ENCODE measurements at places on chromosomes 6 and 20.

- DNase-seq: no peak
These were observed 17.2 kb upstream of the FAM50B start for GRCh38 chr6:3831761-3832530.

GRCh38 chr6:11770546-11771466, 7.8 kb downstream of the ADTRP start:
- no peak for DNase-seq

DNA sequence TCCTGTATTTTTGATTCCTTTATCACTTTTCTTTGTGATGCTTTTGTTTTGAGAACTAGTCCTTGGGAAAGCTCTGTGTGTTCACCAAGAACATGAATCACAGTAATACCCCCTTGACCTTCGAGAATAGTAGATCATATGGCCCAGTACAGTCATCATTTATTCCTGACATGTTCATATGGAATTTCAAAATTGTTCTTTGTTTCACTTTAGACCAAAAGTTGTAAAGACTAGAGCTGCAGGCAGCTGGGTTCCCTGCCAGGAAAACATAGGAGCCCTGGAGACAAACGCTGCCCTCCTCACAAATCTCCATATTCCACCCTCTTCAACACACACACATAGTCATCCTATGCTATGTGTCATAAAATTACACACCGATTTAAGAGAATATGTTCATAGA, 621.2 kb upstream of the EYS start:
- DNase-seq: no peak

- DNase-seq: no peak
These were observed 74.3 kb upstream of the MLN start for GRCh38 chr6:33877982-33878535.

DNA sequence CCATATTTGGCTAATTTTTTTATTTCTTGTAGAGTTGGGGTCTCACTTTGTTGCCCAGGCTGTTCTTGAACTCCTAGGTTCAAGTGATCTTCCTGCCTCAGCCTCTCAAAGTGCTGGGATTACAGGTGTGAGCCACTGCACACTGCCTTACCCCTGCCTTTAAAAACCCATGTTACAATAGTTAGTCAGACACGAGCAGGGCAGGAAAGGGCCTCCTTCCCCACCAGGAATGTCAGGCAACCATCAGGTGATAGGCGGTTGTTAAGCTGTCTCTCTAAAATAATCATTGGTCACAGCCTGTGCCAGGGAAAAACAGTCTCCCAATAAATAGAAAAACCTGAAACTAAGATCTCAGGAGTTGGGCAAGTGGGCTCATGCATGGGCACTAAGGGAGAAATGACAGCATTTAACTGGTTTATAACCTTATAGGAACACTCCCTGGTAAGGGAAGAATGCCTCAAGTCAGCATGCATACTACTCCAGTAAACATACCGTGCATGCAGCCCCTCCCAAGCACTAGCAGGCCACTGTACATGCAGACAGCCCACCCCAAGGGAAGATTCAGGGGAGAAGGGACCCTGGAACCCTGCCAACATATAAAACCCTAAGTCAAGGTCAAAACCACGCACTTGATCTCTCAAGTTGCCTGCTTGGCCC, 8.4 kb downstream of the OR2H2 start:
- no peak for DNase-seq

- DNase-seq: no peak
These were observed 400.3 kb downstream of the TFAP2A start for GRCh38 chr6:10014557-10014956.

- no peak for DNase-seq
These were observed 3.4 kb downstream of the TCFL5 start for GRCh38 chr20:62858058-62858830.

GRCh38 chr20:41224281-41224680, 86.9 kb downstream of the PLCG1 start:
- no peak for DNase-seq

DNA sequence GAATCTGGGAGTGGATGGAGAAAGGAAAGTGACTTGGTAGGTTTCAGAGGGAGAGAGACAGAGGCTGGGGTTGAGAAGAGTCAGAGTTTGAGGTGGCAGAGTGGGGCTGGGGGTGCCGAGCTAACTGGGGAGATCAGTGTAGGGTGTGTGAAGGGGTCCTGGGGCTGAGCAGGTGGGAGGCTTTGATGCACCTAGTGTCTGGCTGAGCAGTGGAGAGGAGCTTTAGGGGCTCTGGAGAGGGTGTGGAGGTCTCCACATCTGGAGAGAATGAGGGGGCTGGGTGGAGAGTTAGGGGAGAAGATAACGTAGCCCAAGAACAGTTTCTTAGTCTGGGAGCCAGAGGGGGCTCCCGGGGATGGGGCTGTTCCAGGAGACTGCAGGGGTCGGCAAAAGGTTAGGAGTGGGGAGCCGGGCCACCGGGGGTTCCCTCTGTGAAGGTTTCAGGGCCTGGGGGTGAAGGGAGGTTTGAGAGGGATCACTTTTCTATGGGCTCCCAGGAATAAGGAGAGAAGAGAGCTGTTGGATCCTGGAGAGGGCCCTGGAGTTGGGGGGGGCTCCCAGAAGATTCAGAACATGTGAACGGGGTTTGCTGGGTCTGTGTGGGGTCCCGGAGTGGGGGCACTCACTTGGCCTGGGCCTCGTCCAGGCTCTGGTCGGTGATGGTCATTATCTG, 797 bp downstream of the PBX2 start:
- DNase-seq: no peak

DNA sequence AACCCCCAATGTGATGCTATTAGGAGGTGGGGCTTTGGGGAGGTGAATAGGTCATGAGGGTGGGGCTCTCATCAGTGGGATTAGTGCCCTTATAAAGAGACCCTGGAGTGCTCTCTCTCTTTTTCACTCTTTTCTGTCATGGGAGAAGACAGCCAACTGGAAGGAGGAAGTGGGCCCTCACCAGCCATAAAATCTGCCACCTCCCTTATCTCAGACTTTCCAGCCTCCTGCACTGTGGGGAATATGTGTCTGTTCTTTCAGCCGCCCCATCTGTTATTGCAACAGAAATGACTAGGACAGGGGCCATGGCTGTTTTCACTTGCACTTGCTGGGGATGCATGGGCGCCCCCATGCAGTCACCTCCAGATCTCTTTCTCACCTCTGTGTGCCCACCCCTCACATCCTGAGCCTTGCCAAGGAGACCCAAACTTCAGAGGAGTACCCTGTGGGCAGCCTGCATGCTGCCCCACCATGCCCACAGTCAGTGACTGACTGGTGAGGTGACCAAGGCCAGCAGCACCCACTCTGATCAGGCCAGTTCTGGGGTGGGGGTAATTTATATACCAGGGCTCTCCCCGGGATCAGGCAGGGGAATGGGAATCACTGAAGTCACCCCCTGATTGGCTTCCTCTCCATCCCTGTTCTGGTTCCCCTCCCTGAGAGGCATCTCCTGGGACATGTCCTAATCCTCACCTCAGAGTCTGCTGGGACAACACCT, 118.4 kb downstream of the ANKRD60 start:
- DNase-seq: no peak

DNA sequence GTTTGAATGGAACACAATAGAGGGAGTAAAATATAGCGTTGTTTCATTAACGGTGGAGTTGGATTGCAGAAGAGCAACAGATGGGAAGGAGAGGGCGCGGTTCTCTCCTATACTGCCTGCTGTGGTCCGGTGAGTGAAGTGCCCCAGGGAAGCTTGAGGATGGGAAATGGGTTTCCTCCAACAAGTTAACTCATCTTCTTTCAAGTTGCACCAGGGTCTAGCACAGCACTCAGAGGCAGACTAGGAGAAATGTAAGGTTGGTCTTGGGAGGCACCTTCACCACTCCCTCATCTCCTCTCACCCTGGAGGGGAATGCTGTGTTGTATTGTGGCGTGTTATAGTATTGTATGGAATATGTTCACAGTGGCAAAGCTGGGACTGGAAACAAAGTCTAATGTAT, 96.9 kb upstream of the SLC24A3 start:
- DNase-seq: no peak

DNA sequence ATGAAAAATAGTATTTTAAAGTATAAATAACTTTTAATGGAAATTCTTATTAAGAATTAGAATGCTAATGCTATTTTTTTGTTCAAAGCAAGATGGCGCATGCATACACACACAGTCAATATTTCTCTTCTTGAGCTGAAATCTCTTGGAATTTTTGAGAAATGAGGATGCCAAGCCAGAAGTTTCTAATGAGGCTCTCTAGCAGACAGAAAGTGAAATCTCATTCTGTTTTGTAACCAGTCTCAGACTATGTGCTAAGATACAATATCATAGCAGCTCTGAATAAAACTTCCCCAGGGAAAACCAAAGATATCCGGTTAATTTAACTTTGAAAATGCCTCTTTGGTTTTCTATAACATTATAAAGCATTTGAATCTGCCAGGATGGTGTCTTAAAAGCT, 97.2 kb upstream of the HDAC2 start:
- no peak for DNase-seq

- DNase-seq: no peak
These were observed 59.3 kb downstream of the SHPRH start for GRCh38 chr6:145904868-145905267.

DNA sequence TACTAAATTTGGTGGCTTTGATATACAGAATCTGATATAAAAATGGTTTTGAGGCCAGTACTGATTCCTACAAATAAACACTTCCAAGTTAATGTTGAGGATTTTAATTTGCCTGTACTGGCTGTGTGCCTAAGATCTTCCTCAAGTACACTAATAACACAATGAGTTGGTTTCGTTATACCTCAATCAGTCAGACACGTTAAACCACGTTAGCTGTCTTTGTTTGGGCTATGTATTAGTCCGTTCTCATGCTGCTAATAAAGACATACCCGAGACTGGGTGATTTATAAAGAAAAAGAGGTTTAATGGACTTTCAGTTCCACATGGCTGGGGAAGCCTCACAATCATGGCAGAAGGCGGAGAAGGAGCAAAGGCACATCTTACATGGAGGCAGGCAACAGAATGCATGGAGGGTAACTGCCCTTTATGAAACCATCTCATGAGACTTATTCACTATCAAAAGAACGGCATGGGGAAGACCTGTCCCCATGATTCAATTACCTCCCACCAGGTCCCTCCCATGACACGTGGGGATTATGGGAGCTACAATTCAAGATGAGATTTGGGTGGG, 46.2 kb downstream of the NT5E start:
- no peak for DNase-seq

DNA sequence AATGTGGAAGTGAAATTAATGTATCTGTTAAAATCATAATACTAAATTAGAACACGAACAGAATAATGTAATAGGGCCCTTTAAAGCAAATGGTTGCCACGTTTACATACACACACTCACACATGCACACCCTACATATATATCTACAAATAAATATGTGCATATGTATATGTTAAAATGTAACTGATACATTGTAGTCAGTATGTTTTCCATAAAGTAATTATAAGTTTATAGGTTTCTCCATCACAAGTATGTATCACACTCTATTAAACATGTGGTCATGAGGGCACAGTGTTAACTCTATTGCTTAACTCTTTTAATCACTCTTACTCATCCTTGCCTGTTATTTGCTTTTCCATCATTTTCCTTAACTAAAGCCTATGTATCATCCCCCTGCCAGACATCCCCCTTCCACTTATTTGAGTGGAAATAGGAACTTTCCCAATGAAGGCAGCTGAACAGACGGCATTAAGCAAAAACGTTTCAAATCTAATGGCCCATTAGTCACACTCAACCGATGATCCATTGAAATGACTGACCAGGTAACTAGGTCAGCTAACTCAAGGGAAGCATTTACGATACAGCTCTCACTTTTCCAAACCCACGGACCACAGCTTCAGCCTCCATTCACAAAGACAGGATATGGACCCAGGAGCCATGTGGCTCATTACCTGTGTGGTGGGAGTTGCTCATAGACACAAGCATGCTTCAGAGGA, 89.3 kb downstream of the HAO1 start:
- DNase-seq: no peak

- no peak for DNase-seq
These were observed 144.6 kb upstream of the TMEM170B start for GRCh38 chr6:11392778-11393507.

DNA sequence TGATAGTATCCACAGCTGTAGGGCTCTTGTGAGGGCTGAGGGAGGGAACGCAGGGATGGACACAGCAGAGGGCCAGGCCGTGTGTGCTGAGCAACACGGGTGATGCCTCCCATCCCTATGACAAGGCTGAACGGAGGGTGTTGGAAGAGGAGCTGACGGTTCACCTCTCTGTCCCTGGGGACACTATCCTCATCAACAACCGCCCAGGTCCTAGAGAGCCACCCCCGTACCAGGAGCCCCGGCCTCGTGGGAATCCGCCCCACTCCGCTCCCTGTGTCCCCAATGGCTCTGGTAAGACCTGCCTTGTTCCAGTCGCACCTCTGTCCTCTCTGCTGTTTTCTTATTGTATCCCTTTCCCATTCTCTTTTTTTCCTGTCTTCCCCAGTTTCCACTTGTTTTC, 10.1 kb downstream of the DDR1 start:
- no peak for DNase-seq

GRCh38 chr6:6942831-6943230, 164.9 kb upstream of the RREB1 start:
- DNase-seq: no peak

GRCh38 chr6:160030103-160030502, 61.2 kb downstream of the IGF2R start:
- no peak for DNase-seq

DNA sequence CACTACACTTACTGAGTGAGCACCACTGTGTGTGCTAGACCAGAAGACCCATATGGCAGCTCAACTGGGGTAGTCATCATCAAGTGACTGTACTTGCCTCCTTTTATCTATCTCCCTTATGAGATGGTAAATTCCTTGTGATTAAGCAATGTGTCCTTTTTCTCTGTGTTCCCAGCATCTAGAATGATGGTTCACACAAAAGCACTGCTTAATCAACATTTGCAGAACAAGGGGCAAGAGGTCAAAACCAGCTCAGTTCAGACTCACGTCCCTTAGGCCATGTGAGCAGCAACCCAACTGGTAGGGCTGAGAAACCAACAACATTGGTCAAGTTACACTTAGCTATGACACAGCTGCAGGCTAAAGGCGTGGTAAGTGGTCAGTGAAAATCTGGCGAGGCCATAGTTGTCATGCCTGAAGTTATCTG, 10.0 kb downstream of the TRAM2 start:
- DNase-seq: no peak

GRCh38 chr6:163646133-163646532, 231.6 kb downstream of the QKI start:
- DNase-seq: no peak

GRCh38 chr6:42762426-42762859, 16.5 kb upstream of the TBCC start:
- DNase-seq: no peak

- DNase-seq: no peak
These were observed 108.5 kb upstream of the STMND1 start for GRCh38 chr6:16993396-16993795.

- no peak for DNase-seq
These were observed 72.8 kb upstream of the E2F3 start for GRCh38 chr6:20328924-20329300.

- DNase-seq: no peak
These were observed 676.5 kb downstream of the TENT5A start for GRCh38 chr6:81075974-81076373.

- no peak for DNase-seq
These were observed 2.5 kb upstream of the PTPRT start for GRCh38 chr20:43191946-43192863.

- no peak for DNase-seq
These were observed 93.6 kb downstream of the SNAP91 start for GRCh38 chr6:83615025-83615999.

- DNase-seq: no peak
These were observed 134.0 kb downstream of the WDR27 start for GRCh38 chr6:169567819-169568218.

GRCh38 chr6:91970700-91971099, 1383.8 kb upstream of the MAP3K7 start:
- no peak for DNase-seq

GRCh38 chr20:37407573-37408002, 61.6 kb downstream of the SRC start:
- no peak for DNase-seq

Measured in stimulated activated CD4-positive, alpha-beta T cell treated with anti-CD3 and anti-CD28 coated beads, Interleukin-4, amount 100 ng/mL, for 24 hours (primary cell).